ENCODE measurements at places on chromosomes 4 and X. TPM values are rescaled to one million over a fixed set of nuclear protein-coding genes. Genes with fewer than 3 reads are reported as not detected.

DNA sequence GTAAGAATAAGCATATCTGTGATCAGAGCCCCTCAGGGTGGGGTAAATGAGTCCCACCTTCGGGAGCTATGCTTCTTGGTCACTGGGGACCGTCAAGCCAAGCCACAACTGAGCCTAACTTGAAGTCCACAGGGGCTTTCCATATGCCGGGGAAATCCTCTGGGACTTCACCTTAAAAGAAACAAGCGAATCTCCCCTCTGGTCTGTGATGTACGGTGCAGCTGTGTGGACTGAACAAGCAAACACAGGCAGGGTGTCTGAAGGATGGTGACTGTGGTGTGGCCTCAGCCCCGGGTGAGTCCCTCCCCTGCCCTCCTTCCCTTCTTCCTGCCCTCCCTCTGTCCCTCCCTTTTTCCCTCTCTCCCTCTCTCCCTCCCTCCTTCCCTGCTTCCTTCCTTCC is 29.7 kb upstream of the PPP2R2C start:
- no peak for DNase-seq

DNA sequence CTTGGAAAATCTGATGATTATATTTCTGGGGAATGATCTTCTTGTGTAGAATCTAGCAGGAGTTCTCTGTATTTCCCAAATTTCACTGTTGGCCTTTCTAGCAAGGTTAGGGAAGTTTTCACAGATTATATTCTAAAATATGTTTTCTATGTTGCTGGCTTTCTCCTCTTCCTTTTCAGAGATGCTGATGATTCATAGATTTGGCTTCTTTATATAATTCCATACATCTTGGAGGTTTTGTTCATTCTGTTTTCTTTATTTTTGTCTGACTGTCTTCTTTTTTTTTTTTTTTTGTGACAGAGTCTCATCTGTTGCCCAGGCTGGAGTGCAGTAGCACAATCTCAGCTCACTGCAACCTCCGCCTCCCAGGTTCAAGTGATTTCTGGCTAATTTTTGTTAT is 957.9 kb upstream of the SLIT2 start:
- no peak for DNase-seq

DNA sequence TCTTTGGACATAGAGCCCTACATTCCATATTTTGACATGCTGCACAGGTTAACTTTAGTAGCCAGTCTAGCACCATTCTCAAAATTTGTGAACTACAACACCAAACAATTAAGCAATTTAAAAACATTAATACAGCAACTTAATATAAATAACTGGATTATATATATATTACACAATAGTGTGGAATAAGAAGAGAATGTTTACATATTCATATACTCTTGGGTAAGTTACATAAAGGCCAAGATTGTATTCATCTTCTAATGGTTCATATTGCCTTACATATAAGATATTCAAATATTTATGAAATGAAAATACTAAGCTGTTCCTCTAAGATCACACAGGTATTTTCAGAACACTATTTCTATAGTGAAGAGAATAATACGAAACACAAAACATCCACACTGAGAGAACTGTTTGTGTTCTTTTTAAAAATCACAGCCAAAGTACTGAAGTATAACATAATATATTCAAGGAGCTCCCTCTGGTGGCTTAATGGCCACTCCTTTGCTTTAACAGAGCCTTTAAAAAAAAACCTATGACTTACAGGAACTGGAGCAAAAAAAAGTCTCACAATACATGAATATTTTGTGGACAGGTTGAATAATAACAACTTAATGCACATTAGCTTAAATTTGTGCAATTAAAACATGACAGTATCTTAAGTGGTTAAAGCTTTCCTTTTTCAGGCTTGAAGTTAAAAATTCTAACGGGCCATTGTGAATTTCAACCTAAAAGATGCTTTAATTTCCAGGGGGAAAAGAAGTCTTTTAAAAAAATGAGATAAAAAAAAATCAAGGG is 46.2 kb downstream of the NEK1 start:
- peak; percentile 32 for DNase-seq

Gene MAGEA9
- total RNA-seq = not detected

GRCh38 chrX:98405376-98405775 is 1521.7 kb downstream of the RPA4 start:
- no peak for DNase-seq

Gene FOXR2
- total RNA-seq = not detected

GRCh38 chr4:147786031-147786430 is 54.1 kb downstream of the ARHGAP10 start:
- DNase-seq = no peak

DNA sequence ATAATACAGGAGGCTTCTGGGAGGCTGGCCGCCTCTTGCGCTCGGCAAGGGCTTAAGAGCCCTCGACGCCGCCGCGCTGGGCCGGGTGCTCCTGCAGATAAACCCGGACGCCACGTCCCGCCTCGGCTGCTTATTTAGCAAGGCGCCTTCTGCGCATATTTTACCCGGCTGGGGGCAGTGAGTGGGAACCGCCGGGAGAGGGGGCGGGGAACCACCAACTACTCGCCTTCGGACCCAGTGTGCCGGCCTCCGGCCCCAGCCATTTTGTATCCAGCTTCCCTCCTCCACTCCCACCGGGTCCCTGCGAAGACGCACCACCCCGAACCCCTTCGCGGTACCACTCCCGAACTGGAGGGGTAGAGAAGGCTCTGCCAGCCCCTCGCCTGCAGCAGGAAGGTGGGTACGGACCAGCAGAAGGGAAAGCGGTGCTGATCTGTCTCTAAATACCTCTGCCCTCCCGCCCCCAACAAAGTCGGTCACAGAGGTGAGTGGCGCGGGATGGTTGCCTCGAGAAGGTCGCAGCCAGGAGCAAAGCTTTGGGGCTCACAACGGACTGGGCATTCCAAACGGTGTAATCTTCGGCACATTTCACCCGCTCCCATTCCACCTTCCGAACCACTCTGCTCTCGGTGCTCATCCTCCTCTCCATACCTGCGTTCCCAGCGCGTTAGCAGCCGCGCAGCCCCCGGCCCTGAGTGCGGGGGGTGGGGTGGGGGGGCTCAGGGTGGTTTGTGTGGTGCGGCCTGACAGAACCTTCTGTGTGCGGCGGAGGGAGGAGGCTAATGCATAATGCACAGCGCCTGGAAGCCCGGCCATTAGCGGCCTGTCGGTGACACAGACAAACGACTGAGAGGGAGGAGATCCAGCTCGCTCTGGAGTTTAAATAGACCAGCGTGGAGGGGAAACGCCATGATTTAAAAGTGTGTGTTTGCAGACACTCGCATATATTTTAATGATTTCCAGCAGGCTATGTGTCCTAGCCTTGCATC is 4.9 kb upstream of the BCOR start:
- no peak for DNase-seq

GRCh38 chr4:185541251-185541727 is 6.0 kb upstream of the PDLIM3 start:
- peak; percentile 73 for DNase-seq

Data from uterus (tissue), 4 donors.